ENCODE measurements at places on chromosomes 16 and 17.

GRCh38 chr16:86626966-86627365, 48.6 kb downstream of the FOXL1 start:
- DNase-seq, result no peak

GRCh38 chr16:1167276-1168107, 14.6 kb downstream of the CACNA1H start:
- DNase-seq, result no peak

GRCh38 chr17:17570798-17571716, 20.5 kb downstream of the PEMT start:
- DNase-seq, result no peak

GRCh38 chr16:6209355-6209930, 1111.8 kb upstream of the EEF2KMT start:
- DNase-seq, result no peak

GRCh38 chr16:6949240-6949639, 383.4 kb upstream of the RBFOX1 start:
- DNase-seq, result no peak

- no peak for DNase-seq
These were observed 8.2 kb downstream of the MYLK3 start for GRCh38 chr16:46739934-46740333.

DNA sequence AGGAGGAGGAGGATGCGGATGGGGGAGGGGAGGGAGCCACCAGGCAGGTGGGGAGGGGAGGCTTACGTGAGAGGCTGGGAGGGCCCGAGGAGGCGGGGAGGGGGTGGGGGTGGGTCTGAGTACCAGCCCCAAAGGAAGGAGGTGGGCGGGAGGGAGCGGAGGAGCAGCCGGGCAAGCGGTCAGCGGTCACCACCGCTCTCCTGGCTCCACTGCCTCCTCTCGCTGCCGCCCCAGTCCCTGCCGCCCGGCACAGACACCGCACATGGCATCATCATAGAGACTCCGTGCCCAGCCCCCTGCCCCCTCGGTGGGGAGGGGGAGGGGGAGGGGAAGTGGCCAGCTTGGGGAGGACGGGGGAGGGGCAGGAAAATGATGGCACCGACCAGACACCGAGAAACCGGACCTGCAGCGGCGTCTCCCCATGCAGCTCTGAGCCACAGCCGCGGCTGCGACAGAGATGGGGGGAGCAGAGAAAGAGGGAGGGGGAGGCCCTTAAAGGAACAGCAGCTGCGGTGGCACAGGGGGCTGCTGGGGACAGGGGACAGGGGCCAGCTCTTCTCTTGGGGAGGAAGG, at the start of gene TLCD3B:
Gene TLCD3B, minus strand, starts transcription at position 431 of the 573 bp plus-strand sequence. CDS start 744 bp downstream, outside the sequence.
- no peak for DNase-seq

DNA sequence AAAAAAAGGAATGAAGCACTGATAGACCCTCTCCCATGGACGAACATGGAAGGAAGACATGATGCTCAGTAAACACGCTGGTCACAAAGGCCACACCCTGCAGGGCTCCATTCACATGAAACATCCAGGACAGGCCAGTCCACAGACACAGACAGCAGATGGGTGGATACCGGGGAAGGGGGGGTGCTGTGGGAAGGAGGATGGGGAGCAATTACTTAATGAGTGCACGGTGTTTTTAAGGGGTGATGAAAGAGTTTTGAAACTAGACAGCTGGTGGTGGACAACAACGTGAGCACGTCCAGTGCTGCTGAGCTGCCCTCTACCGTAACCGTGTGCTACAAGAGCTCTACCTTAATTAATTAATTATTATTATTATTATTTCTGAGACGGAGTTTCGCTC, 6.0 kb upstream of the SLC16A3 start:
- DNase-seq, result no peak
